ENCODE measurements at places on chromosomes 16 and 17.

DNA sequence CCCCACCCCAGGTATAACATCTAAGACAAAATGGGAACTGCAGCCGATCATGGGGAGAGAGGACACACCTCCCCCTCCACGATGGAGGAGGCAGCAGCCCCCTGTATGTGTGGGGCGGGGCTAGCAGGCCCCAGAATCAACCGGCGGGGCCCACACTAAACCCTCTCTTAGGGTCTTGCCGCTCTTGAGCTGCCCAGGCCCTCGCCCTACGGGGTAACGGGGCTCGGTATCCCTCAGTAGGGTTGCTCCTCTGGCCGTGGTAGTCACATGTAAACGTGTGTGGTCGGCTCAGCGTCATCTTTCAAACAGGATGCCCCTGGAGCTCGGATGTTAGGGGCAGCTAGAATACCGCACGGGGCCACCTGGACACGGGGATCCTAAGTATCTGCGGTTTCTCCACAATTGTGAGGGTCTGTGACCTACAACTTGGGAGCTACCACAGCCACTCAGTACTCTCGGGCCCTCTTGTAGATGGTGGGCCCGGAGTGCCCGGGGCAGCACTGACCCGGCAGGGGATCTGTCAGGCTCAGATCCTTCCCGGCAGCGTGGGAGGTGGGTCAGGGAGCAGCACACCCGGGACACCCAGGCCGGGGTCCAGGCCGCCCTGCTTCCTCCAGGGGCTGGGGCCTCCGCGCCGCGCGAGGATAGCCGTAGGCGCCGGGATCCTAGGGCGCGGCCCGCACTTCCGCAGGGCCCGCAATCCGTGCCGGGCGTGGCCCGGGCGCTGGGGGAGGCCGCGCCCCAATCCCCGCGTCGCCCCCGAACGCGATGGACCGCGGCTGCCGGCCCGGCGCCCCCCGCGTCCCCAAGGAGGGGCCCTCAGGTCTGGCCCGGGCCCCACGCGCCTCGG, 781 bp downstream of the ARHGDIA start:
- peak; percentile 65 for DNase-seq

- DNase-seq, result no peak
These were observed 7.3 kb downstream of the ARSG start for GRCh38 chr17:68298601-68299000.

GRCh38 chr16:78551487-78552085, 452.1 kb downstream of the WWOX start:
- DNase-seq, result no peak

DNA sequence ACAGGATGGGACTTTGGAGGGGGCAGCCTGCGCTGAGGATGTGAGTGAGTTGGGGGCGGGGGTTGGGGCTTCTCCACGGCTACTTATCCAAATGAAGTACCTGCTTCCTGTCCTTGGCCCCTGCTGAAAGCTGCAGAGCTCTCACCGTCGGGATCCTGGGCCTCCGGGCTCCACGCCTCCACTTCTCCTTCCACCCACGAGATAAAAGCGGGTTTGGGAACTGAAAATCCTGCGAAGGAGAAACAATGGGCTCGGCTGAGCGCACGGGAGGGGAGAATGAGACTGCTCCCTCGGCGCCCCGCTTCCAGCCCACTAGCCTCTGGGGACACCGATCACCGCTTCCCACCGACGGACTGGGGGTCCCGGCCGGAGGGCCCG, 486 bp downstream of the ZNF785 start:
- DNase-seq, result peak; percentile 53
